ENCODE measurements at places on chromosomes 16 and 17. TPM values are rescaled to one million over a fixed set of nuclear protein-coding genes. Genes with fewer than 3 reads are reported as not detected.

GRCh38 chr16:66079671-66080334 lies 286.7 kb upstream of the CDH5 start:
- H3K27me3 ChIP-seq = no peaks in the 10 kb centered on the region
- H3K36me3 ChIP-seq = no peaks in the 10 kb centered on the region
- no peak for DNase-seq
- no peak overlapping the region for H3K4me3 ChIP-seq

- no peaks in the 10 kb centered on the region for H3K36me3 ChIP-seq
- no peak overlapping the region for H3K4me3 ChIP-seq
- H3K4me1 ChIP-seq = peaks cover 4% of the 10 kb centered on the region
- H3K27me3 ChIP-seq = no peaks in the 10 kb centered on the region
- H3K27ac ChIP-seq = no peak overlapping the region
Observed at GRCh38 chr17:60327901-60328273, 64.0 kb downstream of the USP32 start.

GRCh38 chr17:50473901-50474300 lies 4.8 kb upstream of the RSAD1 start:
- H3K4me1 ChIP-seq = peaks cover 13% of the 10 kb centered on the region
- peaks cover 10% of the 10 kb centered on the region for H3K27me3 ChIP-seq
- no peak overlapping the region for H3K27ac ChIP-seq
- no peaks in the 10 kb centered on the region for H3K36me3 ChIP-seq
- no peak for DNase-seq
- no peak overlapping the region for H3K4me3 ChIP-seq

- DNase-seq = no peak
- H3K27ac ChIP-seq = no peak overlapping the region
- H3K27me3 ChIP-seq = no peaks in the 10 kb centered on the region
- H3K36me3 ChIP-seq = peaks cover 58% of the 10 kb centered on the region
- no peak overlapping the region for H3K4me3 ChIP-seq
- peaks cover 25% of the 10 kb centered on the region for H3K4me1 ChIP-seq
Observed at GRCh38 chr17:17147821-17148220, 58.3 kb downstream of the PLD6 start.

DNA sequence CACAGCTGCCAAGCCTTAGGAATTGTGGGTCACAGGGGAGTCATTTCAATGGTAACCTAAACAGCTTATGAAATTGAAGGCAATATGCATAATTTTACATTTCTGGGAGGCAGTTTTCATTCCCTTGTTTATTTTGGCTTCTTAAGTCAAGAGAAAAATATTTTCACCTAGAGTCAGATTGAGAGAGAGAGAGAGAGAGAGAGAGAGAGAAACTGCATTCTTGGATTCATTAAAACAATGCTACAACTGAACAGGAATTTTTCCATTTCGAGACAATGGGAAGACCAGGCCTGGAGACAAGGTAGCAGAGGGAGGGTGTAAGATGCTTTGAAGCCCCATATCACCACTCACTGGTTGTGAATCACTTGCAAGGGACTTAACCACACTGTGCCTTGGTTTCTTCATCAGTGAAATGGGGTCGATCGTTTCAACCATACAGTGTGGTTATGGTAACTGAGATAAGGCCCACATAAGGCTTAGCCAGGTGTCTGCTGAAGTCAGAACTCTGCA lies 224.7 kb upstream of the IRX3 start:
- H3K4me1 ChIP-seq = peaks cover 31% of the 10 kb centered on the region
- DNase-seq = no peak
- no peaks in the 10 kb centered on the region for H3K36me3 ChIP-seq
- no peaks in the 10 kb centered on the region for H3K27me3 ChIP-seq
- no peak overlapping the region for H3K4me3 ChIP-seq

- DNase-seq = no peak
- H3K4me3 ChIP-seq = peak overlapping the region; percentile 96
- H3K27me3 ChIP-seq = no peaks in the 10 kb centered on the region
- peak overlapping the region; percentile 75 for H3K27ac ChIP-seq
- H3K36me3 ChIP-seq = peaks cover 13% of the 10 kb centered on the region
Observed at GRCh38 chr17:47942096-47942510, 732 bp downstream of the PNPO start.

DNA sequence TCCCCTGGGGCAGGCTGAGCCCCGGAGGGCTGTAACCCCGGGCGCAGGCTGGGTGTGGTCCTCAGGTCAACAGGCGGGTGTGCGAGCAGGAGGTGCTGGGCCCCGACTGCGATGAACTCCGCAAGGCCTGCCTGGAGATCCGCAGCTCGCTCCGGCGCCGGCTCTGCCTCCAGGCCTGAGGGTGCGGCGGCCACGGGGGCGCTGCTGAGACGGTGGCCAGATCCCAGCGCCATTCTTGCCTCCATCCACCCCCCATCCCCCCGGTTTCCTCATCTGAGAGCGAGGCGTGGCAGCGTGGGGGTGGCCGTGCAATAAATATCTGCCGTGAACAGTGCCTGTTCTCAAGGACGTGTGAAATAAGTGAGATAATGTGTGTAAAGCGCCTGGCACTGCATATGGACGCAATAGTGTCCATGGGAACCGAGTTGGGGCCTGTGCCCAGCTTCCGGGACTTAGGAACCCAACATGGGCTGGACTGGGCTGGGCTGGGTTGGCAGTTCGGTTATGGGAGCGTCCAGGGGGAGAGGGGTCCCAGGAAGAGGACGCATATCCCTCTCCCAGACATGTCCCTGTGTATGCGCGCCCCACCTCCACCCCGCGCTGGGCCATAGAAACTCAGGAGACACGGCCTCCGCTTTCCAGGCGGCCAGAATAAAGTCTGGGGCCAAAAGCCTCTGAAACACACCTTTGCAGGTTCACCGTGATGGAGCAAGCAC lies 15.0 kb downstream of the ZNF213 start:
- H3K27me3 ChIP-seq = no peaks in the 10 kb centered on the region
- peak; percentile 78 for DNase-seq
- H3K4me1 ChIP-seq = peaks cover 40% of the 10 kb centered on the region
- H3K4me3 ChIP-seq = peak overlapping the region; percentile 69
- H3K27ac ChIP-seq = peak overlapping the region; percentile 89

- H3K4me1 ChIP-seq = no peaks in the 10 kb centered on the region
- no peak overlapping the region for H3K4me3 ChIP-seq
- no peak for DNase-seq
- H3K36me3 ChIP-seq = peaks cover 41% of the 10 kb centered on the region
Observed at GRCh38 chr17:37538981-37539659, 49.4 kb downstream of the DUSP14 start.

GRCh38 chr17:45935710-45936509 lies 41.6 kb downstream of the MAPT start:
- no peak overlapping the region for H3K4me3 ChIP-seq
- H3K27ac ChIP-seq = no peak overlapping the region
- peaks cover 6% of the 10 kb centered on the region for H3K4me1 ChIP-seq
- DNase-seq = no peak

DNA sequence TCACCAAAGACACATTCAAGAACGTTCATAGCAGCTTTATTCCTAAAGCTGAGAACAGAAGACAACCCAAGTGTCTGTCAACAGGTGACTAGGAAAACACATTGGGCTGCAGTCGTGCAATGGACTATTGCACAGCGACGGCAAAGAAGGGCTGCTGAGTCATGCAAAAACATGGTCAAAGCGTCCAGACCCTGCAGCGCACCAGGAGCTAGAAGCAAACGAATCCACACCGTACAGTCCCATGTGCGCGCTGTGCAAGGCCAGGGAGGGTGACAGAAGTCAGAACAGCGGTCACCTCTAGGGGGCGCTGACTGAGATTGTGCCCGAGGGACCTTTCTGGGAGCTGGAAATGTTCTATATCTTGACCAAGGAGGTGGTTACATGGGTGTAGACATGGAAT lies 266.4 kb downstream of the MAF start:
- no peaks in the 10 kb centered on the region for H3K4me1 ChIP-seq
- no peak for DNase-seq
- no peaks in the 10 kb centered on the region for H3K36me3 ChIP-seq
- H3K27ac ChIP-seq = no peak overlapping the region
- no peaks in the 10 kb centered on the region for H3K27me3 ChIP-seq

DNA sequence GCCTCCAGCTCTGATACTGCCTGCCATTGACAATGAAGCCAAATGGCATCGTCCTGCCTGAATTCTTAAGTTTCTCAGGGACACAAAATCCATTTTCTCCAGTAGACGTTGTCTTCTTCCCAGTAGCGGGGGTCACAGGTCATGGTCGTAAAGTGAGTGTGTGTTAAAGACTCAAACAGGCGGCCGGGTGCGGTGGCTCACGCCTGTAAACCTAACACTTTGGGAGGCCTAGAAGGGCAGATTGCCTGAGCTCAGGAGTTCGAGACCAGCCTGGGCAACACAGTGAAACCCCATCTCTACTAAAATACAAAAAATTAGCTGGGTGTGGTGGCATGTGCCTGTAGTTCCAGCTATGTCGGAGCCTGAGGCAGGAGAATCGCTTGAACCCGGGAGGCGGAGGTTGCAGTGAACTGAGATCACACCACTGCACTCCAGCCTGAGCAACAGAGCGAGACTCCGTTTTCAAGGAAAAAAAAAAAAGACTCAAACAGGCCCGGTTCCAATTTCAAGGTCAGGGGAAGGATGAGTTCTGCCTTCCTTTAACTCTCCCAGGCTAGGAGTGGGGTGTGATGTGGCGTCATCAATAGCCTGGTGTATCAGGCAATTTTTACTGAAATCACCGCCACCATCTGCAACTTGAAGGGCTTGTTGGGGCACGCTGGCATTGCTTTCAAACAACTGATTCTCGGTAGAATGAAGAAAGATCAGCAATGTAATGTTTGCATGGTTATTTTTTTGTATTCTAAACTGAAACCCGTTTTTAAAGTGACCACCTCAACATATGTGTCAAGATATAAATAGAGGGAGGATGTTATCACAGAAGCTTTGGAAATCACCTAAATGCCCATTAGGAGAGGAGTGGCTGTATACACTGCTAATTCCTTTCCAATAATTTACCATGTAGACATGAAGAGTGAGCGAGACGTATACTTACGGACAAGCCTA lies 91.0 kb downstream of the WSCD1 start:
- no peaks in the 10 kb centered on the region for H3K27me3 ChIP-seq
- no peak overlapping the region for H3K4me3 ChIP-seq
- no peak overlapping the region for H3K27ac ChIP-seq
- DNase-seq = no peak
- H3K4me1 ChIP-seq = no peaks in the 10 kb centered on the region

TAC4 gene
- 2.1 TPM for total RNA-seq

KRTAP1-5 gene
- not detected for total RNA-seq

All from heart left ventricle (tissue), 16 donors.